ENCODE measurements at places on chromosomes 5 and 9.

DNA sequence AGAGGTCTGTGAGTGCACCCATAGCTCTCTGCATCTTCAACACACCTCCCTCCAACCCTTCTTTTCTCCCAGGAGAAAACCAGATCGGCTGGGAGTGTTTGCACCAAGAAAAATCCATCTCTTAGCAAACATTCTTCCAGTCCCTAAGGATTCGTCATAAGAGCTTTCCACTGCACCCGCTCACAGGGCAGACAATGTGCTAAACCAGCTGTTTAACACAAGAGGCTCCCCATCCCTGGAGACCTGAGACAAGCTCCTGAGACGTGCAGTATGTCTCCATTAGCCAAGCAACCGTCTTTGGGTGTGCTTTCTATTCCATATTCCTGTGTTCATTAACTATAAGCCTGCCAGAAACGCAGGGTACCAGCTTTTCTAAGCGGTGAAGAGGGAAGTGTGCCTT is 93.6 kb upstream of the ZNF462 start:
- DNase-seq: no peak

DNA sequence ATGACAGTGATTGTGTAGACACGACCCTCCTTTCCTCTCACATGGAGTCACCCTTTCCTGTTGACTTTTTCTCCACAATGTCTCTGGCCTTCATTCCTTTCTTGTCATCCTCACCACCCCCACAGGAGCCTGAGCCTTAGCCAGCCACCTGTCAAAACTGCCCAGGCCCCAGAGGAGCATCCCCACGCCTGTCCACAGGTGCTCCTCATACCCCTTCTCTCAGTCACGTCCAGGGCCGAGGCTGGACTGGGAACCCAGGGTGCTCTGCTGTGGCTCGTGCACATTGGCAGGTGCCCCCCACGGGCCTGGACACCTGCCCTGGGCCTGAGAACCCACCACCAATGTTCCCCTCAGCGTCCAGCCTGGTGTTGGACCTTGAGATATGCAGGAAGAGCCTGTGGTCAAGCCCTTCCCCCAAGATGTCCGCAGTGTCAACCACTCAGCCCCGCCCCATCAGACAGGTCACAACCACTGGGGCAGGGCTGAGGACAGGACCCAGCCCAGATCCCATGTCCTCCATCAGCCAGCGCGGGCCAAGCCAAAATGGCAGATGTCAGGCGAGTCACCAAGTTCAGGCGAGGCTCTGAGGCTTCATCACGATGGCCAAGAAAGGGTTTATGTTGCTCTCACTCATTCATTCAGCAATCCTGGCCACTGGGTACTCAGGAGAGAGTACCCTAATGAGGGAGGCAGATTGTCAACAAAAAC is 65.8 kb upstream of the STXBP1 start:
- no peak for DNase-seq

DNA sequence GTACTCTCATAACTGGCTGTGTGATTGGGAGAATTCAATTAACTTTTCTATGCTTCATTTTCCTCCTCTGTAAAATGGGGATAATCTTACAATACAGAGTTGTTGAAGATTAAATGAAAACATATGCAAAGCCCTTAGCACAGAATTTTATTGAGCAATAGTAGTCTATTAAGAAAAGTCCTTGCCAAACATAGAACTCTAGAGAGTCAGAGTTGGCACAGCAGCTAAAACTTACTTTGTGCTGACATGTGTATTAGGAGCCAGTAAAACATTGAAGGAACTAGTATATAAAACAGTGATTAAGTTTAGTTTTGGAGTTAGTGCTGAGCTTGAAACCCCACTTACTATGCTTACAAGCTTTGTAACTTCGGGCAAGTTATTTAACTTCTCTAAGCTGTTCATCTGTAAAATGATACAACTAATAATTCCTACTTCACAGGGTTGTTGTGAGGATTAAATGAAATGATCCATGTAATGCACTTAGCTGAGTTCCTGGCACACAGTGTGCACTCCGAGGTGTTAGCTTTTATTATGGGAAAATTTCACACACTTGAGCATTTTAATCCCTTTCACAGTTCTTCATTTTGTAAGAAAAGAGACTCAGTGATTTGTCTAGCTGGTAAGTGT is 20.0 kb upstream of the GRIN3A start:
- DNase-seq: no peak

DNA sequence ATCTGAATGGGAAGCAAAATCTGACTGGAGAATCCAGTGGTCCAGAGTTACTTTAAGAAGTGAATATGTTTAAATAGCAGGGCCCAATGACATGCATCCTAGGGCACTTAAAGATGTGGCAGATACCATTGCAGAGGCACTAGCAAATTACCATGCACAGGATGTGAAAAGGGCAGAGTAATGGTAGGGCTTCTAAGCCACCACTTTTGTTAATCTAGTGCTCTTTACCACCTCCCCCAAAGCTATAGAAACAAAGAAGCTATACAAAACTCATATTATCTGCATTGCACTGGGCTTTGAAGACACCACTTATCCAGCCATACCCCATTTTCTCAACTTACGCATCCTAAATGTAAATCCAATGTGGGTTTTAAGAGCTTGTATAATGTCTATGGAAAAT is 81.2 kb downstream of the ZCCHC7 start:
- DNase-seq: no peak

GRCh38 chr5:32848681-32849080 is 137.6 kb downstream of the NPR3 start:
- DNase-seq: no peak

- no peak for DNase-seq
These were observed 23.7 kb upstream of the STARD4 start for GRCh38 chr5:111535879-111536549.

Data from stimulated activated CD4-positive, alpha-beta T cell treated with anti-CD3 and anti-CD28 coated beads, Interleukin-15, amount 100 ng/mL, for 1 hour (primary cell).